ENCODE measurements at places on chromosomes 7 and 10.

DNA sequence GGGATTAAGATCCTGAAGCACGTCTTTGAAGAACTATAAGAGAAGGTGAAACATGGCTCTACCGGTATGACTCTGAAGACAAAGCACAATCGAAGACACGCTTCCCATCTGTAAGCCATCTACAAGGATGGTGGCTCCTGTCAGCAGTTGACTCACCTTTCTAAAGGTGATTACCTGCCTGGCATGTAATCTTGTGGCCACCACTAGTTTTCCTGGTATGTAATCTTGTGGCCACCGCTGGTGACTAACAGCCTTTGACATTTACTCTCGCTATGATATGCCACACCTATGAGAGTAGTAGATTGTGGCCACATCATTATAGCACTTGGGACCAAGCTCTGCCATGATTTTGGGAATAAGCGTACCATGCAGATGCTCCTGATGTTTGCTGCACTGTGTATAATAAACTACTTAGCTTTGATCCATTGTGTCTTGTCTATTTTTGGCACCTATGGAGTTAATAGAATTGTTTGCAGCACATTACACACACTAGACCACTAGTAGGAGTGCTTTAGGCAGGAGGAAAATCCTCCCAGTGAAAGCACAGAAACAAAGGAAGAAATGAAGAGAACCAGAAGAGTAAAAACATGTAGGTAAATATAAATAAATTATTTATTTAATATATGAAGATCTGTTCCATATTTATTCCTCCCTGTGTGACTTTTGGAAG lies 59.8 kb downstream of the VAX1 start:
- DNase-seq: no peak

GRCh38 chr7:156461881-156462665 lies 178.5 kb upstream of the RNF32 start:
- no peak for DNase-seq

DNA sequence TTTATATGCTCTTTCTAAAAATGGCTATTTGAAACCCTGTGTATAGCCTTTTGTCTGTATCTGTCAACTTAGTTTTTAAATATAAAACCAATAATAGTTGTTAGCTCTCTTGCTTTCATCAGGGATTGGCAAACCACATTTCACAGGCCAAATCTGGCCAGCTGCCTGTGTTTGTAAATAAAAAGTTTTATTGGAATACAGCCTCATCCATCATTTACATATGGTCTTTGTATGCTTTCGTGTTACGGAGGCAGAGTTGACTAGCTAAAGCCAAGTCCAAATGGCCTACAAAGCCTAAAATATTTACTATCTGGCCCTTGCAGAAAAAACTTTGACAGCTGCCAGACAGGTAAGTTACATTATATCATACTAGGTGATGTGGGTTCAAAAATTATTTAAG lies 235.0 kb downstream of the BICC1 start:
- DNase-seq: no peak

DNA sequence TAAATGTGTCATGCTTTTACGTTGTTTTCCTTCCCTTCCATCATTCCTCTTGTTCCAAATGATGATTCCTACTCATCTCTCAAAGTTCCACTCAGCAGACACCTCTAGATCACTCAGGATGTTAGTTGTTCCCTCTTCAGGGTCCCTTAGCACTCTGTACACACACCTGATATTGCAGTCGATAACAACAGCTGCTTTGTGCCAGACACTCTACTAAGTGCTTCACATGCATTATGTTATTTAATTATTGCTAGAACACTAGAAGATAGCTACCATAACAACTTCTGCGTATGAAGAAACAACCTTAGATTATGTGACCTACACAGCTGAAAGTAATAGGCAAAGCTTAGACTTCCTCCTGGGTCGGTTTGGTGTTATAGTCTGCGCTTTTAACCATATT lies 29.6 kb downstream of the PCBD1 start:
- no peak for DNase-seq

- no peak for DNase-seq
Measured at GRCh38 chr7:148625342-148625741, 34.8 kb downstream of the C7orf33 start.

DNA sequence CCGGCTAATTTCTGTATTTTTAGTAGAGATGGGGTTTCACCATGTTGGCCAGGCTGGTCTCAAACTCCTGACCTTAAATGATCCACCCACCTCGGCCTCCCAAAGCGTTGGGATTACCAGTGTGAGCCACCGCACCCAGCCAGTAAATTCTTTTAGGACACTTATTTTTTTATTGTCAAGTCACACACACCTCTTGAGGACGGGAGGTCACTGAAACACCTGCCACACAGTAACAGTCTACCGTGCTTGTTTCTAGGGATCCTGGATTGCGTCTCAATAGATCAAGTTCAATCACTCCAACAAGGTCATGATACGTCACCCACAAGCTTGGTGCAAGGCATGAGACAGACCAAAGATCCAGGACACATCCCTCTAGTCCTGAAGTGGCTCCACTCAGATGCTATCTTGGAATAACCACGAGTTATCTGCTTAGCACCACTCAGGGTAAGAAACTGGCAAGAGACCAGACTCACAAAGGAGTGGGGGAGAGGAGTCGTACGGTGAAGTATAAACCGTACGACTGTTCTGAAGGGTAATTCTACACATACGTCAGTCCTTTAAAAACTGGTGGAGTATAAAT lies 58.9 kb upstream of the NCAPG2 start:
- DNase-seq: no peak

DNA sequence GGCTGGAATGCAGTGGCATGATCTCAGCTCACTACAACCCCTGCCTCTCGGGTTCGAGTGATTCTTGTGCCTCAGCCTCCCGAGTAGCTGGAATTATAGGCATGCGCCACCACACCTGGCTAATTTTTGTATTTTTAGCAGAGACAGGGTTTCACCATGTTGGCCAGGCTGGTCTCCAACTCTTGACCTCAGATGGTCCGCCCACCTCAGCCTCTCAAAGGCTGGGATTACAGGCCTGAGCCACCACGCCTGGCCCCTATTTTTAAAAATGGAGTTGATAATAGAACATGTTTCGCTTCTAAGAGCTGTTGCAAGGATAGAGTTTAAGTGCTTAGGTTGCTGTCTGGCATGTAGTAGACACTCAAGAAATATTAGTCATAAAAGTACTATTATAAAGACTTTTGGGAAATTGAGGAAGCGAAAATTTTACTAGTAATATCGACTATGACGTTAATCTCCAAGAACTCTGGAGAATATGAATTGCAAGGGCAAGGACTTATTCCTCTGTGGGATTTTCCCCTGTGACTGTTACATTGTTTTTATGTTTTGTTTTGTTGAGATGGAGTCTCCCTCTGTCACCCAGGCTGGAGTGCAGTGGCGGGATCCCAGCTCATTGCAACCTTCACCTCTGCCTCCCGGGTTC lies 7.9 kb downstream of the GTF2I start:
- no peak for DNase-seq

DNA sequence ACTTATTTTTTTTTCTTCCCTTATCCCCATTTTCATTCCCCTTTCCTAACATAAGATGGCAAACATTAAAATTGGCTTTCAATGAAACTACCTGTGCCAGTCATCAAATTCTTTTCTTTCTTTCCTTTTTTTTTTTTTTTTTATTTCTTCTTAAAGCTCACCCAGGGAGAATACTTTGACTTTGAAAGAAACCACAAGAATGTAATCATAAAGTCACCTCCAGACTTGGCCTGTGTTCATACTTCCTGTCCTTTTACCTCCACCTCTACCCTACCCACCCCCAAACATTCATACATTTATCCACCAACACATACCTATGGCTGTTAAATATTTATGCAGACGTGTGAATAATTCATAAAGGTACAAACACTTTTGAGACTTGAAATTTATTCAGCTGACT lies 254.6 kb downstream of the SLC25A13 start:
- DNase-seq: no peak

DNA sequence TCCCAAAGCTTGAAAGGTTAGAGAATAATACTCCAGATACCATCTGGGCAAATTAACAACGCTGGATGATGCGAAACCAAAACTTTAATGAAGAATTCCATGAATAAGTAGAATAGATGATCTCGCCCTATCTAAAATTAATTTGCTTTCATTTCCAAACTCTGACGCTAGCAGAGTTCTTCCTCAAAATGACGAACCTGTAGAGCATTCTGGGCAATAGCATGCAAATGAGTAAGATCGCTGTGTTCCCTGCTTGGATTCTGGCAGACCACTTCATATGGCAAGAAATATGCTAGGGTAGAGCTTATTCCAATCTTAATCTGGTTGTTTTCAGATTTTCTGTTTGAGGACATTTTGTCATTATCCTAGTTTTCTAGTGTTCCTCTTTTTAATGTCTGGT lies 36.1 kb upstream of the SMNDC1 start:
- DNase-seq: no peak

DNA sequence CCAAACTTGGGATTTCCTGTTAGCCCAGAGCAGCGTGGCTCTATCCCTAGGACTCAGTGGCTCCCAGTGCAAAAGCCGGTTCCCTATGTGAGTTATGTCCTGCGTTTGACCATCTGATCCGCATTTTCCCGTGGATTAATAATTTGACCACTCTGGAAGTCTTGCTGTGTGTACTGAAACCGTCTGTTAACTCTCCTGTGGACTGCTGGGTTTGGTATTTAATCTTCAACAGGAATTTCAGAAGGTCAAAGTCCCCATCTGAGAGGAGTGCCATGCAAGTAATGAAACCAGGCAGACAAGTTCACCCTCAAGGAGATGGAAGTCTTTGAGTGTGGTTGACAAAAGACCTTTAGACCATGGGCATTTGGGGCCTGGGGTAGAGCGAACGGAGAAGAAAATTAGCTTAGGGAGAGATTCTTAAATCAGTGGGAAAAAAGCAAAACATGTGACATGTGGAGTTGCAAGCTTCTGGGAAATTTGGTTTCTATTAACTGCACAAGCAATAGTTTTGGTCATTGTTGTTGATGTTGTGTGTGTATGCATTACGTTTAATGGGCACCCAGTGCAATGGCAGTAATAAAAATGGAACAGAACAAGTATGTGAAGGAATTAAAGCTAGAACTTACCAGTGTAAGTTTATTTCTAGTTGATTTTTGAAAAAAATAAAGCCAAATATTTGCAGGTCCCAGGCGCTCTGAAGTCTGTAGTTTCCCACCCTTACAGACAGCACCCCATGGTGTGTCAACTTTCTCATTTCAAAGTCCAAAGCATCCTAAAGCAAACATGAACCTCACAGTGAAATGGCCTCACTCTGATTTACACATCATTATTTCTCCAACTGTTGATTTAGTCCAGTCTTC lies 38.2 kb downstream of the LYZL1 start:
- no peak for DNase-seq

- no peak for DNase-seq
Measured at GRCh38 chr7:78578686-78579085, 780.1 kb downstream of the PHTF2 start.

DNA sequence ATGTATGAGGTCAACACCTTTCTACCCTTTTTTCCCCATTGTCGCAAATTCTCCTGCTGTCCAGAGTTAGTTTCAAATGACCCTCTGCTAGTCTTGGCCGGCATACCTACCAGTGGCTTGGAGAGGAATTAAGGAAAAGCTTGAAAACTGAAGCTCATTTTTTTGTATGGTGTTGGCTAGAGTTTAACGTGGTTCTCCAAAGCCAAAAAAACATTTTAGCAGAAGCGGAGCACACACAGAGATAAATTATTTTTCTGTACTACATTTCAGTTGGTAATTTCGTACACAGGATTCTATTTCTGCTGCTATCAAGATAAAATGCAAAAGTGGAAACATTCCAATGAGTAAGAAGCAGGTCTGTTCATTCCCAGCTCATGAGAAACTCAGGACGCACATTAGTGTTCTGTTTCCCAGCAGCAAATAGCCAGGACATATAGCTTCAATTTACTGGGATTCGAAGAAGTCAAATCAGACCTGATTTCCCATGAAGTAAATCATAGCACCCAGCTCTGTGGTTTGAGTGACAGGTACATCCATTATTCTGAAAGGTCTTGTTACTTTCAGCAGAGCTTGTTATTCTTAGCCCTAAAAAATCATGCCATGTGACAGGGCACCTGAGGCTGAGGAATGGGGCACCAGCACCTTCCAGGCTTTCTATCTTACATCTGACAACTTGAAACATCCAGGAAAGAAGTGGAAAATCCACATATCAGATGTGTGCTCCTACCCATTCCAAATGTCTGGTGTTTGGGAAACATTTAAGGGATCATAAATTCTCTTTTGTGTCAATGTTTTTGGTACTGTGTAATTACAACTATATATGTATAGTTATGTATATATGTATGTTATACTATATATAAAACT lies 215.9 kb upstream of the C7orf33 start:
- no peak for DNase-seq

DNA sequence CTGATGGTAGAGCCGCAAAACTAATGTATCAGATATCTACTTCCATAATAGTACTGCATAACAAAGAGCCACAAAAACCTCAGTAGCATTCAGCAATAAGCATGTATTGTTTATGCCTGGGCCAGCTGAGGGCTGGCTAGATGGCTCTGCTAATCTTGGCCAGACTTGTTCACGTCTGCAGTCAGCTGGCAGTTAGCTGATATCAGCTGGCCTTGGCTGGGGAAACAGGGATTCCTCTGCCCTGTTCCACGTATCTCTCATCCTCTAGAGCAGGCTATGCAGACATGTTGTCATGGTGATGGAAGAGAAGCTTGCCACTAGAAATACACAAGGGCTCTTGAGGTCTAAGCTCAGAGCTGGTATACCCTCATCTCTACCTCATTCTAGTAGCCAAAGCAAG lies 62.9 kb downstream of the GRM8 start:
- no peak for DNase-seq

DNA sequence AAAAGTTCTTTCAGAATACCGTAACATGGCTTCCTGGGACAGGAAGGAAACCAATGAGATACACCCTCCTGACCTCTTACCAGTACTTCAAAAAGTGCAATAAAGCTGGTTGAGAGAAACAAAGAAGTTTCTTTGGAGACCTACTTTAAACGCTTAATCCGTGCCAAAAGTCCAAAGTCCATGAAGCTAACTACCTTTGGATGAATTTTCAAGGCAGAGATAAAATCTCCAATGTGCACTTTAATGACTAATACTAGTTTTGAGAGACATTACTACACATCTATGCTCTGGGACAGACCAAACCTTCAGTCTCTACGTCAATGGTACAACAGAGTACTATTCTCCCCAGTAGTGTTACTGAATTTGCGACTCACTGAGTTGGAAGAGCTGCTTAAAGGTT lies 46.1 kb downstream of the UBE2H start:
- DNase-seq: no peak

GRCh38 chr10:2658780-2659179 lies 408.6 kb upstream of the PFKP start:
- DNase-seq: no peak

- DNase-seq: no peak
Measured at GRCh38 chr7:100778061-100778621, 44.7 kb downstream of the ZAN start.

DNA sequence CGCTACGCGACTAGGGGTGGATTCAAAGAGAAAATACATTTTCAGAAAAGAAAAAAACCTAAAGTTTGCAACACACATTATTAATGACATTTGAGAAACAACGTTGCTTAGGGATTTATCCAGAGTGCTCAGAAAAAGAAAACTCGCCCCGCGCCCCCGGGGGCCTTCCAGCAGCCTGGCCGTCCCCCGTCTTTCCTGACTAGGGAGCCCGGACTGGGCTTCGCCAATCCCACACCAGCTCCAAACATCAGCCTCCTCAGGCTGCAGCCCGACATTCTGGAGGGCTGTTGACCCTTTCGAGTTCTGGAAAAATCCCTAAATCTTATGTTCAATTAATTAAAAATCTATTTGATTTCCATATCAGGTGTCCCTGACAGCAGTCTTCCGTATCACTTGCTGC lies 48.6 kb downstream of the CLEC2L start:
- no peak for DNase-seq
